ENCODE measurements at places on chromosomes 2 and 18.
A peak's percentile ranks its signal among the peaks of the same experiment; 100 is the strongest.

DNA sequence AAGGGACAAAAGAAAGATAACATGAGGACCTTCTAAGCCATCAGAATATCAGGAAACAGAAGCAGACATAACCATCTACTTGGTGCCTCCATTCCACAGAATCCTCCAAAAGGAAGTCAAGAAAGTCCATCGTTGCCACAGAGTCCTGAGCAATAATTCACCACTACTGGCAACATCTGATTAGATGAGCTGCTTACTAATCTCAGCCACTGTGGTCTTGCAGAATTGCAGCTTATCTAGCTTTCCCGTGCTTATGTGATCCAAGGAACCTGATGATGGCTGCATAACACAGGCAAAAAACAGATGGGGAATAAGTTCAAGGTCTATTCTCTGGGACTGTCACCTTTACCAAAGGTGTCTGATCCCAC, 278.5 kb downstream of the AFF3 start:
- no peak for DNase-seq

GRCh38 chr18:79558196-79558932, 121.2 kb upstream of the CTDP1 start:
- no peak for DNase-seq

DNA sequence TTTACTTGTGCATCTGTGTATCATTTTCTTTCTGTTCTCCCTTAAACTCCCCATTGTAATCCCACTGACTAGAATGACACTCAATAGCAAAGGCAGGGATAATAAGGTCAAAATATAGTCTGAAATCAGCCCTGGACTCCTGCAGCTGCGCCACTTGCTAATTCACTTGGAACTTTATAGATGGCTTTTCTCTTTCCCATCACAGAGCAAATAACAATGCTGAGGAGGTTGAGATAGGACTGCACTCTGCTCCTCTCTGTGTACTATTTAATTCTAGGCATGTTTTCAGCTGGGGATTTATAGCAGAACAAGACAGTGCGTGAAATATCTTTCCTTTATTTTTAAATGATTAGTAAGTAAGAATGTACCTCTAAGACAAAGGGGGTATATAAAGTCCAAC, 324.2 kb downstream of the LNPK start:
- DNase-seq, result no peak

- no peak for DNase-seq
Observed at GRCh38 chr2:20501974-20502373, 55.1 kb downstream of the RHOB start.

GRCh38 chr2:64653109-64654062, at the start of gene SERTAD2:
Gene SERTAD2, minus strand, starts transcription at chr2:64653913. Its CDS starts 17,042 bp downstream, at chr2:64636871.
- DNase-seq, result peak; percentile 78

DNA sequence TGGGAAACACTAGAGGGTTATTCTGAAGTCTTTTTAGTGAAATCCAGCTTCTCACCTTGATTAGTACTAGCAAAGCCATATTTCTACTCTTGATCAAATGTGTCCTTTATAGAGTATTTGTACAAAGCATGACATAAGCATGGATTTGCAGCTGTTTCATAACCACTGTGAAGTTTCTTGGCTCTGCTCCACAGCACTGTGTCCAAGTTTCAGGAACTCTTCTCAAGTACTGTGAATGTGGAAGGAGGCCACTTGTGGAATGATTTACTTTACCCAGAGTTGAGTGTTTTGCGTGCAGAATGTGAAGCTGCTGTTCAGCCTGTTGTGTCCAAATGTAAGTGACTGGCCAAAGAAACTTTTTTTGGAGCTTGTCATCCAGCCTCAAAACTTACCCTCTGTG, 16.2 kb upstream of the MAPRE2 start:
- DNase-seq, result no peak

DNA sequence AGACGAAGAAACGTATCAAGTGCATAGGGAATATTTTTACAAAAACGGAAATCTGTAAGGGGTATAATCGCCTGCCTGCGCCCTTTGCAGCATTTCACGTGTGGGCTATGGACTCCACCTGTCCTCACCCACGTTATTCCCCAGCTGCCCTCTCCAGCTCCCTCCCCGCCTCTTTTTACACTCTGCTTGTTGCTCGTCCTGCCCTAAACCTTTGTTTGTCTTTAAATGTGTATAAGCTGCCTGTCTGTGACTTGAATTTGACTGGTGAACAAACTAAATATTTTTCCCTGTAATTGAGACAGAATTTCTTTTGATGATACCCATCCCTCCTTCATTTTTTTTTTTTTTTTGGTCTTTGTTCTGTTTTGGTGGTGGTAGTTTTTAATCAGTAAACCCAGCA, 169.4 kb upstream of the SIX3 start:
- DNase-seq, result peak; percentile 28
